ENCODE measurements at places on chromosomes 11 and 22.

DNA sequence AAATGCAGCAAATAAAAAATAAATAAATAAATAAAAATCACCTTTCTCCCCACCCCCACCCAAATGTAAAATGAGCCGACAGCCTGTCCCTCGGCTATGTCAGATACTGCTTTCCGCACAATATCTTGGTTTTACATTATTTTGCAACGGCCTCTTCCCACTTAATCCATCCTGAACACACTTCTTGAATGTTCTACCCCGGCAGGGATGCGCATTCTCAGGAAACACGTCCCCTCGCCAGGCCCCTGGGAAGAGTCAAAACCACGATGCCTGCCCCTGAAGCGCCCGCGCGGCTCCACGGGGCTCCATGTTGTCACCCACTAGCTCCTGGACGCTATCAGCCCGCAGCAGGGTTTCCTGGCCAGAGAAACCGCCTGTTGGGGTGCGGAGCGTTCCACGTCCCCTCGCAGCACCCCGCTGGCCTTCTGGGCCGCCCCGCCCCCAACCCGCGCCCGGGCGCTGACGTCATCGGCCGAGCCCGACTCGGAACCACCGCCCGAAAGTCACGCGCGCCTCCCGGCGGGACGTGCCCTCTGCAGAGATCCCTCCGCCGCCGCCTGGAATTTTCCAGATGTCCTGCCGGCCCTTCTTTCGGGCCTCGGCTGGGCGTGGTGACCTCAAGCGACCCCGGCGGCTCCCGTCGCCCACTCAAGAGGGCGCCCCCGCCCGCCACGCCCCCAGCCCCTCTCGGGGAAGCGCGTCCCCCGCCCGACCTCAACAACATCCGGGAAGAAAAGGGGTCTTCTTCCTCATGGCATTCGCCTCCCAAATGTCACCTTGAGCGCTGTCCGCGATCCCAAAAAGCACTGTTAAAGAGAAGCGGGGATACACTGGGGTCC lies 585 bp upstream of the NEAT1 start:
- peak; percentile 99 for DNase-seq

DNA sequence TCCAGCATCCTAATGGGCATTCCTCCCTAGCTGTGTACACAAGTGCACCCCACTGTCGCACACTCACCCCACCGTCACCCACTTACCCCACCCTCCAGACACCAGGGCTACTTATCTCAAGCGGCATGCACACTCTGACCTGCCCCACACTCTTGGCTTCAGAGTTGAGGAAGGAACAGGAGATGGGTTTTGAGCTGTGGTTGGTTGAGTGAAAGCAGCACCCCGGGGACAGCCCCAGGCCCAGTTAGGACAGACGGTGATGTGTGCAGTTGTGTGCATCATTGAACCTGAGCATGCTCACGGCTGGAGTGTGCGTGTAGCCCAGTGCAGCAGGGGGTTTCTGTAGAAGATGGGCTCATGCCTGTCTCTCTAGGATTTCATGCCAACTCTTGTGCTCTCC lies 32.5 kb downstream of the AHNAK start:
- no peak for DNase-seq

GRCh38 chr11:65468874-65469333 lies 29.9 kb upstream of the MALAT1 start:
- peak; percentile 72 for DNase-seq

GRCh38 chr11:45661439-45662055 lies 3.9 kb downstream of the CHST1 start:
- DNase-seq: peak; percentile 20

DNA sequence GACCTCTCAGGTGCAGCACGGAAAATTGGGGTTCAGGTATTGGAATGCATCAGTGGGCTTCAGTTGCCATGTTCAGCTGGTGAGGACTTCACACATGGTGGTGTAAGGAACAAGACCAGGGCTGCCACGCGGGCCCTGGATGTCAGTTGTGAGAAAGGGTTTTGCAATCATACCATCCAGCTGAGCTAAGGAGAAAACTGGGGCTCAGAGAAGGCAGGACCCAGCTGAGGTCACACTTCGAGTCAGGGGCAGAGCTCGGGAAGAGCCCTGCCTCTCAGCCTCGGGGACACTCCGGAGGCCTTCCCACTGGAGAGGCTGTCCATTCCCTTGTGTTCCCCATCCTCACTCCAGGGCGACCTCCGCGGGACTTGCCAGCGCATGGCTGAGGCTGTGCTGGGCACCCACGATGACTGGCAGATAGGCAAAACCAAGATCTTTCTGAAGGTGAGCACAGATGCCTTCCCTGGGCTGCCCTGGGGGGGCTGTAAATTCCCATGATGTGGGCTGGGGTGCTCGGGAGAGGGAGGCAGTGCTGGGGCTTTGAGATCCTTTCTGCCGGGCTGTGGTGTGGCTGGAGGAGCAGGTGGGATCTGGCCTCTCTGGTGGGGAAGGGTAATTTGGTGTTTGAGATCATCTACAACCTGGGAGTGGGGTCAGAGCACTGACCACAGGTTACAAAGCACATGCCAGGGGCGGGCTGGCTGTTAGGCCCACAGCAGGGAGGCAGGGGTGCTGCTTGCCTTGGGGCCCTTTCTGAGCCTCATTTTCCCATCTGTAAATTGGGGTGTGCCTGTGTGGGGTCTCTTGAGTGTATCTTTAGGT lies 47.2 kb downstream of the MYO7A start:
- no peak for DNase-seq

DNA sequence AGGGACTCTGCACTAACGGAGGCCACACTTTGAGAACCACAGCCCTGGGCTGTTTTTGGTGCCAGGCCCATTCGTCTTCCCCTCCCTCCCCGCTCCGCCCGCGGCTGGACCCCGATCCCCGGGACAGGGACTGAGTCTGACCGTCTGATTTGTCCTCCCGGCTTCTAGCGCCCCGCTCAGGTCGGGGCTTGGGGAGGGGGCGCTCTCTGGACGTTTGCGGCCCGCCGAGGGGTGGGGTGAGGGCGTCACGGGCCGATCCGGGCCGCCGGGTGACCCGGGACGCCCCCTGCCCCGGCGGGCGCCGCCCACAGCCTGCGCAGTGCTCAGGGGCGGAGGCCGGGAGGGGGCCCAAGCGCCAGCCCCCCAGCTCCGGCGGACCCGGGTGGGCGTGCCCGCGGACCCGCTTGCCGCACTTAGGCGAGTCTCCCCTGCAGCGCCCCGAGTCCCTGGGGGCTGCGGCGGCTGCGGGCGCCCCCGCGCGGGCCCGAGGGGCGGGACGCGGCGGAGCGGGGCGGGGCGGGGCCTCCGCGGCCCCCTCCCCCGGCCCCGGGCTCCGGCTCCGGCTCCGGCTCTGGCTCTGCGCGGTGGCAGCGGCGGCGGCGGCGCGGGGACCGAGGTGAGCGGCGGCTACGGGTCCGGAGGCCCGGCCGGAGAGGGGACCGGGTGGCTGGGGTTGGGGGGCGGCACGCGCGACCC lies 33.7 kb upstream of the PRR5 start:
- DNase-seq: peak; percentile 65

DNA sequence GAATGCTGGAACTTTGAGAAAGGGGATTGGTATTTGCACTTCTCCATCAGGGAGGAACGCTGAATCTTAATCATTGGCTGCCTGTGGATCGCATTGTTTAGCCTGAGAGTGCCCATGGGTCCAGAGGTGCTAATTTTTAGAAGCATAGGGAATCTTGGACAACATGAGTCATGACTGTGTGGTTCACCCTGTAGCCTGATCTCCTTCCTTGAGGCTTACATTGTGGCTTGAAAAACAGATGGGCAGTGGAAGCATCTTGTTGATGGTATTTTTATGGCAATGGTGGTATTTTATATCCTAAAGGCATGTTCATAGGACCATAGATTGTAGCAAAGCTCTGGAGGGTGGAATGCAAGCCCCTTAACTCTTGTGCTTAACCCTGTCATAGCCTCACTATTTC lies 99.2 kb upstream of the DBX1 start:
- no peak for DNase-seq

- DNase-seq: no peak
Observed at GRCh38 chr11:90133560-90134477, 644 bp upstream of the NAALAD2 start.

DNA sequence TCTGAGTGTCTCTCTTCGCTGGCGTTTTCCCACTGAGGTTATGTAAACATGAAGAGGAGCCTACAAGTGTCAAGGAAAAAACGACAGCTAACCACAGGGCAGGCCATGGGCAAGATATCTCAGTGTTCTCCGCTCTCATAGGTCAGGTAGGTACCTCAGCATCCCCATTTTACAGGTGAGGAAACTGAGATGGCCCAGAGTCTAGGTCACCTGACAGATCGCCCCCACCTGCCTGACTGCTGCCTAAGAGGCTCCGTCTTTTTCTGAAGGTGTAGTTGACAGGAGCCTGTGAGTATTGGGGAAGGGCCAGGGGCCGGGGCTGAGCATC lies 847 bp upstream of the NDUFA6 start:
- DNase-seq: no peak
